ENCODE measurements at places on chromosomes 3 and 15.

DNA sequence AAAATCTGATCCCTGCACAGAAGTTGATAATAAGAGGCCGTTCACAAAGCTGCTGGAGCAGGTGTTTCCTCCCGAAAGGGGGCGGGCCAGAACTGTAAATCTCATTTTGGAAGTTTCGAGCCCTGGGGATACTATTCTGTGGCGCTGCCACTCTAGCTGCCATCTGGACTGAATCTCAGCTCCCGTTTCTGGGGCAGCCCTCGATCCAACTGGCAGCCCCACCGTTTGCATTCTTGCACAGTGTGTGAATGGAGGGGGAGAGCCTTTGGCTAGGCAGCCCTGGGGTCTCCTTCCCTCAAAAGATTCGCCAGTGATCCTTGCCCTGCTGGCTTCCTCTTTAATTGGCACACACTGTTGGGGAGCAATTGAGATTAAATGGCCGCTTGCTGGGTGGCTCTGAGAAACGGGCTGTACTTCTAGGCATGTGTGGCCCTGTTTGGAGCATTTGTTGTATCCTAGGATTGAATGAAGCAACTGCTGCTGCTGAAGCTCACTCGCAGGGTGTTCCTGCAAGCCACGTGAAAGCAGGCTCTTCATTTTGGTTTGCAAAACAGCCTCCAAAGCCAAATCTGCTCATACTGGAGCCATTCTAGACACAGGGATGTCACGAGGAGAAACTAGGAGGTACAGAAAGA, 57.2 kb upstream of the TOPAZ1 start:
- DNase-seq = no peak

GRCh38 chr15:53625962-53626845, 133.3 kb downstream of the WDR72 start:
- no peak for DNase-seq

DNA sequence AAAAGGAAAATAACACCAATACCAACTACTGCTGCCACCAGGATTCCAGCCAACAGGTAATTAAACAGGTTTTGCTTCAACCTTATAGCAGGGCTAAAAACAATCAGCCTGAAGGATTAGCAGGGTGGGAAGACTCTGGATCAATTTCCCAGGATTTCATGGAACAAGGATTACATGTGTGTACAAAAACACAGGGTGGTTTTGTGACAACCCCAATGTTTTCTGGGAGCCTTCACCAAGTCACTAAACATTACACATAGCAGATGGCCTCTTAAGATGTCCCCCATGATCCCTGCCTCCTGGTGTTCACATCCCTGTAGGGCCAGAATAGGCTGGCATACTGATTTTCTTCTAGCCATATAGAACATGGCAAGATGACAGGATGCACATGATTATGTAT, 42.8 kb upstream of the ARHGEF3 start:
- no peak for DNase-seq

- DNase-seq = no peak
Measured at GRCh38 chr3:131802029-131802428, 232.8 kb downstream of the CPNE4 start.

DNA sequence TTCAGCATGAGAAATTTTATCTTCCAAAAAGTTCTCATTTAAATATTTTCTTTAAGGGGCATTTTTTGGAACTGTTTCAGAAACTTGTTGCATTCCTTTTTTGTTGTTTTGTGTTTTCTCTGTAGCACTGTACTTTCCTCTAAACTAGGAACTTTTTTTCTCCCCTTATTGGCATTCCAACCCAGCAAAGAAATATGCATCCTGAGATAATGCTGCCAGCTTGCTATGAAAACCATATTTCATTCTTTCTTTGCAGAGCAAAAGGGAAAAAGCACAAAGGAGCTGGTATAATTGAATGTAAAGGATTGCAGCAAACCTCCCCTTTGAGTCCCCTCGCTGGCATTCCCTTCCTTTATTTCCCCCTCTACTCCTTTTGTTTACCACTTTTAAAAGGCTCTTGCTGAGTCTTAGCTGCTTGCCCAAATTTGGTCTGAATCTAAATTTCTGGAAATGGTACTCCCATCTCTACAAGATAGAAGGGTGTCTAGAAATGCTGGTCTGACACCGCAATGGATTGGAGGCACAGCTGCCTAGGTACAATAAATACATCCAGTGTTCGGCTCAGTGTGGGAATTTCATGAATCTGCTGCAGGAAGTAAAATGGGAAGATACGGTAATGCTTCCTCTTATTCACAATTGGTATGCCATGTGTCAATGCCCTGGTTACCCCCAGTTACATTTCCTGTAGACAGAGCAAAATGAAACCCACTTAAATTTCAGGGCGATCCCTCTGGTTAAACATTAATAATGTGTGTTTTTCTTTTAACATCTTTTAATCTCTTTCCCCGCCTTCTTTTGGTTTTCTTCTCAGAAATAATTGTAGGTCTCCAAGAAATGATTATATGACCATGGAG, 156.6 kb downstream of the MEIS2 start:
- DNase-seq = no peak

- no peak for DNase-seq
Measured at GRCh38 chr15:77825546-77825945, 192.8 kb upstream of the LINGO1 start.

DNA sequence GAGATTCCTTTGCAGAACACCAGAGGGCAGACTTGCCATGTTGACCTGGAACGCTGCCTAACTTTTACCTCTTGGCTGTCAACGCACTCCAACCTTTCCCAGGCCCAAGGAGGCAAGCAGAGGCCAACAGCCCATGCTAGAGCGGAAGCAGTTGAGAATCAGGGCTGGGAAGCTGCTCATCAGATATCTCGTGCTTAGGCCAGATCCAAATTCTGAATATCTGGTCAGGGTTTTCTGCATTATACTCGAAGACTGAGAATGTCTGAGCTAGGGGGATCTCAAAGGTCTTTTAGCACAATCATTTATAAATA, 2.5 kb downstream of the XIRP1 start:
- no peak for DNase-seq

GRCh38 chr15:34984889-34985630, 3.0 kb downstream of the ZNF770 start:
- no peak for DNase-seq

DNA sequence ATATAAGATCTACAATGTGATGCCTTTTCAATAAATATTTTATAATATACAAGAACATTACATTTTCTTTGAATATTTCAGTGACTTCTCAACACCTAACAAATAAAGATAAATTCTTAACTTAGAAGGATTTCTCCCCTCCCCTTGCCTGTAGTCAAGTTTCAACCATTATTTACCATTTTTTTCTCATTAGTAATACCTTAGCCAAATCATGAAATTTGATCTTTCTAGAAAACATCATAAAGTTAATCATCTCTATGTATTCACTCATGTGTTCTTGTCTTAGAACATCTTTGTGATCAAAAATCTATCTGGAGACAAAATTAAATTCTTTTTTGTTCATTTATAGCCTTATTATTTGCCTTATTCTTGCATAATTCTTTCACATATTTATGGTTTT, 1201.8 kb upstream of the EPHA6 start:
- DNase-seq = no peak

All from sciatic nerve (tissue), 2 donors.